ENCODE measurements at places on chromosomes 4 and X. TPM values are rescaled to one million over a fixed set of nuclear protein-coding genes. Genes with fewer than 3 reads are reported as not detected.

The HOPX gene
- total RNA-seq: 291 TPM

The ETDA gene
- total RNA-seq: not detected

The BTK gene
- total RNA-seq: 2.2 TPM

The MORC4 gene
- total RNA-seq: 24.6 TPM

The MAGEA1 gene
- not detected for total RNA-seq

The XIAP gene
- total RNA-seq: 35.9 TPM

The KCNE5 gene
- total RNA-seq: not detected

The WWC2 gene
- 61.6 TPM for total RNA-seq

The MAGEE2 gene
- not detected for total RNA-seq

The KLKB1 gene
- 1.2 TPM for total RNA-seq

The RNF150 gene
- 34.5 TPM for total RNA-seq

The SPACA5 gene
- total RNA-seq: not detected

The GUCY2F gene
- not detected for total RNA-seq

The CCSER1 gene
- 37.7 TPM for total RNA-seq

The GRIA3 gene
- 0.33 TPM for total RNA-seq

- no peaks in the 10 kb centered on the region for H3K27me3 ChIP-seq
- H3K36me3 ChIP-seq: no peaks in the 10 kb centered on the region
- no peaks in the 10 kb centered on the region for H3K4me1 ChIP-seq
- no peak for DNase-seq
- no peak overlapping the region for H3K27ac ChIP-seq
These were observed 1017.2 kb downstream of the PCDH7 start for GRCh38 chr4:31737419-31737818.

DNA sequence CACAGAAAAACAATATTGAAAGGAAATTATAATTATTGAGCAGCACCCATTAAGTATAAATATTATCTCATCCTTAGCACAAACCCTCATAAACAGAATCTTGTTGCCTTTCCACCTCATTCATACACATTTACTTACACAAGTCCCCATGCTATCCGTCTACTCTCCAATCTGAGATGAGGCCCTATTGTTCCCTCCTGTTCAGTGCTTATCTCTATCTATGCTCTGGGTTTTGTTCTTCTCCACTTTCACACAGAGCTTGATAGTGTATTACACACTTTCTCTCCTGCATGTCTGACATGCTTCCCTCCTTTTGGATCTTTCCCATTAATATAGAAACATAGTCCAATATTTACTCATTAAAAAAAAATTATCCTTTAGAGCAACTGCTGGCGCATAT lies 238.2 kb upstream of the MAB21L2 start:
- H3K27ac ChIP-seq: no peak overlapping the region
- no peaks in the 10 kb centered on the region for H3K36me3 ChIP-seq
- no peak for DNase-seq
- H3K4me1 ChIP-seq: no peaks in the 10 kb centered on the region
- no peaks in the 10 kb centered on the region for H3K27me3 ChIP-seq

GRCh38 chrX:130718137-130718536 lies 184.9 kb downstream of the ENOX2 start:
- no peak overlapping the region for H3K27ac ChIP-seq
- no peak for DNase-seq

GRCh38 chr4:19844446-19844845 lies 407.3 kb upstream of the SLIT2 start:
- no peaks in the 10 kb centered on the region for H3K27me3 ChIP-seq
- H3K36me3 ChIP-seq: no peaks in the 10 kb centered on the region
- no peak overlapping the region for H3K27ac ChIP-seq
- H3K4me1 ChIP-seq: no peaks in the 10 kb centered on the region

DNA sequence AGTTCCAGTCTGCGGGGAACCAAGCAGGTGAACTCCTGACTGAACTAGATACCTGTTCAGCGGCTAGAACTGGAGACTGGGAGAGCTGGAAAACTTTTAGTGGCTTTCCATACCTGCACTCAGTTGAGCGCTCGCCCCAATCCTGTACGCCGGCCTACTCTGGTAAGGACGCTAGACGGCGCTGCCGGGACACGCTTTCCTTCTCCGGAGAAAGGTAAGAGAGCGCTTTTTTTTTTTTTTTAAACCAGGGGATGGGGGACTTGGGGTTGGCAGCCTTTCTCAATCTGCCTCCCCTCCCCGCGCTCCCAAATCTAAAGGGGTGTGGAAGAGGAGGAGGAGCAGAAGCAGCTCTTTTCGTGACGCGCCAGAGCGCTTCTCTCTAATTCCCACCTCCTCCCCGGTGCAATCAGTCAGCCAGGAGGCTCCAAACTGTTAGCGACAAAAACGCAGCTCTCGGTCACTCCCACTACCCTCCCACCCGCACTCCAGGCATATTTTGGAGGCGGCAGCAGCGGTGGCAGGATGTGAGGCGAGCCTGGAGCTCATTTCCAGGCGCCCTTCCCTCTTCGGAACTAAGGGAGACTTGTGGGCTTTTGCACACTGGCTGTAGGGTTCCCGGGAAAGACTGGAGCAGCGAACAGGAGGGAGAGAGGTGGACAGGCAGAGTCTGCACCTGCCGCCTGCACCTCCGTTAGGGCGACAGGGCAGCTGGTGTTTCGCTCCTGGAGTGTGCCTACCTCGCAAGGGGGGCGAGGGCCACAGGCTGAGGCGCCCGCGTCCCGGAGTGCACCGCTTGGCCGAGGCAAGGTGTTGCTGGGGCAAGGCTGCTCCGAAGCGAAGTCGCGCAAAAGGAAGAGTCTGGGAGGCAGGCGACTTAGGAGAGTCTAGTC lies at the start of gene IL1RAPL2:
Gene IL1RAPL2, plus strand, starts transcription at position 409 of the 890 bp plus-strand sequence.
- peaks cover 3% of the 10 kb centered on the region for H3K4me1 ChIP-seq
- H3K4me3 ChIP-seq: no peak within 1 kb of the TSS
- no peaks in the 10 kb centered on the region for H3K36me3 ChIP-seq
- no peak within 1 kb of the TSS for H3K27ac ChIP-seq

DNA sequence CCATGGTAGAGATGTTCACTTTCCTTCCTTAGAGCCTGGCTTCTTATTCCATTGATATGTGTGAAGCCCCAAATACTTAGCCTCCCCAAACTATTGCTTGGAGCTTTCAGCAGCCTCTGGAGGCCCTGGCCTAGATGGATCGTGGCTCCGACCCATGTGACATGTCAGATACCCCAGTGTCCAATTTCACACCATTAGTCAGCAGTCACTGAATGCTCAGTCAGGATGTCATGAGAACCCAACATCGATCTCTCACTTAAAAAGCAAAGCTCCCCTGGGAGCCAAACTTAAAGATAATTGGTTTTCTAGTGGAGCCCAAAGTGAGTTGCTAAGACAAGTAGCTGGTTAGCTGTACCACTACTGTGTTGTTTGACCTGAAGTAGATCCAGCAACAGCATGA lies 41.6 kb upstream of the IGSF1 start:
- H3K4me1 ChIP-seq: no peaks in the 10 kb centered on the region
- no peak for DNase-seq
- H3K27me3 ChIP-seq: no peaks in the 10 kb centered on the region

- H3K4me3 ChIP-seq: no peak overlapping the region
- H3K36me3 ChIP-seq: no peaks in the 10 kb centered on the region
- DNase-seq: no peak
- H3K27ac ChIP-seq: no peak overlapping the region
- no peaks in the 10 kb centered on the region for H3K27me3 ChIP-seq
These were observed 95.4 kb upstream of the PSAPL1 start for GRCh38 chr4:7530082-7530481.

DNA sequence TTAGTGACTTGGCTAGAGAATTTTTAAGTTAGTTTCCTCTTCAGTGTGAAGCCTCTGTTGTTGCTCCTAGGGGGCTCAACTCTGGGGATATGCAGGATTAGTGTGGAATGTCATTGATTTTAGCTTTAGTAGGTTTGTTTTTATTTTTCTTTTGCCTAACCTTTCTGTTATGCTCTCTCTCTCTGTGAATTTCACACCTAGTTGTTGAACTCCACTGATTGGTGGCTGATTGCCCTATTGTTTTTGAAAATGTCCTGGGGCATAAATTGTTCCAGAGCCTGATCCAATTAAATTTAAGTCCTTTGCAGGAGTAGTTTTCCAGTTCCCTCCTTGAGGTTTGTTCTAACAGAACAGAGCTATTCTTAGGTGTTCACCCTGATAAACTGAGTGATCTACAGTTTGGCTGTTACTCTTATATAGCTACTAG lies 393.3 kb upstream of the CTSO start:
- H3K4me1 ChIP-seq: no peaks in the 10 kb centered on the region
- no peak for DNase-seq
- no peaks in the 10 kb centered on the region for H3K27me3 ChIP-seq
- no peak overlapping the region for H3K4me3 ChIP-seq

DNA sequence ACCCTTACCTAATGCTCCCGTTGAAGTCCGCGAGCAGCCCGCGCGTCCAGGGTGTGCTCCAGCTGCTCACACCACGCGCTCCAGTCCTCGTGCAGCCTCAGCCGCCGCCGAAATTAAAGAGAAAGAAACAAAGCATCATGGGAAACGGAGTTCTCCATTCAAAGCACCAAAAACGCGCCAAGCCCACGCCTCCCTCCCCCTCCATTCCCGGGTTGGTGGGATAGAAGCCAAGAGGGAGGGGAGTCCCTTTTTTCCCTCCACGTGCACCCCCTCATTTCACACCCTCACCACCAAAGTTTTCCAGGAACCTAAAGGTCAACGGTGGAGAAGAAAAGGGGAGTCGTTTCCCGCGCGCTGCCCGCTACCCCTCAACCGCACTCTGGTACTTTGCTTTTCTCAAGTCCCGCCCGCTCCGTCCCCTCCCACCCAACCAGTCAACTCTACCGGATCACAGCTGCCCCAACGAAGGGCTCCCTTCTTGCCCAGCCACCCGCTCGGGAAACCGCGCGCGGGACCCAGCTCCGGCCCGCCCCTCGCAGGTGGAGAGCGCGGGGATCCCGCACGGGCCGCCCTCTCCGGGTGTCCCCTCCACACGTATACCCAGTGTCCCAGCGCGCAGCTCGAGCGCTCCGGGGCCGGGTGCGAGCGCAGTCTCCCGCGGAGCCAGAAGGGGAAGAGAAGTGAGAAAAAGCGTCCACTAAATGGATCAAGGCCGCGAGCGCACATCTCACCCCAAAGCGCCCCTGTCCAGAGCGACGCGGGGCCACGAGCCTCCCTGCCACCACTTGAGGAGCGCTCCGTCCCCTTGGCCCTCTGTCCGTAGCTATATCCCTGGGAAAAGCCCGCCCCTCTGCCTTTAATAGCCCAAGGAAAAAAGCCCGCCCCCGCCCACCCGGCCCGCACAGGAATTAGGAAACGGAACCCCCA lies 65.1 kb upstream of the CCDC160 start:
- no peak overlapping the region for H3K27ac ChIP-seq
- no peaks in the 10 kb centered on the region for H3K27me3 ChIP-seq
- H3K36me3 ChIP-seq: no peaks in the 10 kb centered on the region

DNA sequence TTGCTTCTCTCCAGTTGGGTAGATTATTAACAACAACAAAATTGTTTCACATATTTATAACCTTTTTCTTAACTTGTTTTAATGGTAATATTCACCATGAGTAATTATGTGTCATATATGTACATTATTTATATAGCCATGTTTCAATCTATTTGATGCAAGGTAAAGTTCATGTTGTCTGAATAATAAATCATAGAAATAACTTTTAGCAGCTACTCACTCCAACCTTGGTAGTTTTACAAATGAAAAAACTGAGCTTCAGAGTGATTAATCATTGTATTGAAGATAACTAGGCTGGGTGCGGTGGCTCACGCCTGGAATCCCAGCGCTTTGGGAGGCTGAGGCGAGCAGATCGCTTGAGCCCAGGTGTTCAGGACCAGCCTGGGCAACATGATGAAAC lies 46.0 kb downstream of the TMA16 start:
- H3K27me3 ChIP-seq: no peaks in the 10 kb centered on the region
- H3K27ac ChIP-seq: no peak overlapping the region
- no peak for DNase-seq
- H3K36me3 ChIP-seq: no peaks in the 10 kb centered on the region
- H3K4me3 ChIP-seq: no peak overlapping the region

GRCh38 chrX:18966624-18967023 lies 17.3 kb downstream of the PHKA2 start:
- DNase-seq: no peak
- H3K4me1 ChIP-seq: no peaks in the 10 kb centered on the region
- H3K4me3 ChIP-seq: no peak overlapping the region
- no peaks in the 10 kb centered on the region for H3K36me3 ChIP-seq
- H3K27ac ChIP-seq: no peak overlapping the region

DNA sequence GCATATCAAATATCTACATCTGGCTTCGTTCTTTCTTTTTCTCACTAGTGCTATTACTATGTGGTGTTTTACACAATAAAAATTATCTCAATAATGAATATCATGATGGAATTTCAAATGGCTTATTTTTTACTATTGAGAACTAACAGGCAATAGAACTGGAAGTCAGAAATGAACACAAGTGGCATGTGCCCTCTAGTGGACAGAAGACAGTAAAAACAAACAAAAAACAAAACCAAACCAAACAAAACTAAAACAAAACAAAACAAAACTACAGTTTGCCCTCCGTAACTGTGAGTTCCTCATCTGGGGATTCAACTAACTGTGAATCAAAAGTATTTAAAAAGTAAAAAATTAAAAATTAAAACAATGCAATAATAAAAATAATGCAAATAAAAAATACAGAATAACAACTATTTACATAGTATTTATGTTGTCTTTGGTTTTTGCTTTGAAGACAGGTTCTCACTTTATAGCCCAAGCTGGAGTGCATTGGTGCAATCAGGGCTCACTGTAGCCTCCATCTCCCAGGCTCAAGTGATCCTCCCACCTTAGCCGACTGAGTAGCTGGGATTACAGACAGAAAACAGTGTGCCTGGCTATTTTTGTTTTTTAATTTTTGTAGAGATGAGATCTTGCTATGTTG lies 195.6 kb upstream of the TACR3 start:
- no peak overlapping the region for H3K4me3 ChIP-seq
- no peak overlapping the region for H3K27ac ChIP-seq
- DNase-seq: no peak
- H3K4me1 ChIP-seq: no peaks in the 10 kb centered on the region
- no peaks in the 10 kb centered on the region for H3K27me3 ChIP-seq
- H3K36me3 ChIP-seq: no peaks in the 10 kb centered on the region

GRCh38 chr4:151207868-151208267 lies 69.1 kb upstream of the PRSS48 start:
- H3K4me1 ChIP-seq: peaks cover 12% of the 10 kb centered on the region
- no peak overlapping the region for H3K4me3 ChIP-seq
- H3K27me3 ChIP-seq: no peaks in the 10 kb centered on the region
- H3K36me3 ChIP-seq: no peaks in the 10 kb centered on the region

GRCh38 chrX:154334496-154334895 lies 38.9 kb downstream of the TKTL1 start:
- no peak overlapping the region for H3K27ac ChIP-seq
- H3K4me1 ChIP-seq: no peaks in the 10 kb centered on the region
- no peaks in the 10 kb centered on the region for H3K36me3 ChIP-seq

DNA sequence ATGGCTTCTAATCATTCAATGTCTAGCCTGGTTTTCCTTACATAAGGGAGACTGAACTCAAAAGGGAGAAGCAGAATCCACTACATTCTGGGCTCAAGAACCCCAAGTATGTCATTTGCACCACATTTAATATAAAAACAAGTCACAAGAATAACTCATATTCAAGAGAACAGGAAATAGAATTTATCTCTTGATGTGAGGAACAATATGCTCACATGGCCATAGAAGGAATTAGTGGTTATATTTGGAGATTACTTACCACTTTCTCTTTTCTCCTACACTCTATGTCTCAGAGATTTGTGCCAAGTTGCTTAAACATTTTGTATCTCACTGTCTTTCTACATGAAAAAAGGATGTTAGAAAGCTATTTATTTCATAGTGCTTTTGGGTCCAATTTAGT lies 922.6 kb upstream of the PABPC4L start:
- H3K36me3 ChIP-seq: no peaks in the 10 kb centered on the region
- no peak overlapping the region for H3K4me3 ChIP-seq
- H3K27me3 ChIP-seq: no peaks in the 10 kb centered on the region

GRCh38 chr4:39591290-39591689 lies 47.4 kb downstream of the SMIM14 start:
- no peaks in the 10 kb centered on the region for H3K4me1 ChIP-seq
- no peak overlapping the region for H3K27ac ChIP-seq
- no peak overlapping the region for H3K4me3 ChIP-seq
- H3K36me3 ChIP-seq: no peaks in the 10 kb centered on the region
- DNase-seq: no peak

All from thyroid gland (tissue), 4 donors.